NCI-H2227 treated with DMSO at 0.1 percent for 48 hours (cell line): ENCODE measurements at places on chromosomes 16 and 17.

GRCh38 chr16:86509759-86510464 is 415 bp upstream of the FOXF1 start:
- no peak for DNase-seq

DNA sequence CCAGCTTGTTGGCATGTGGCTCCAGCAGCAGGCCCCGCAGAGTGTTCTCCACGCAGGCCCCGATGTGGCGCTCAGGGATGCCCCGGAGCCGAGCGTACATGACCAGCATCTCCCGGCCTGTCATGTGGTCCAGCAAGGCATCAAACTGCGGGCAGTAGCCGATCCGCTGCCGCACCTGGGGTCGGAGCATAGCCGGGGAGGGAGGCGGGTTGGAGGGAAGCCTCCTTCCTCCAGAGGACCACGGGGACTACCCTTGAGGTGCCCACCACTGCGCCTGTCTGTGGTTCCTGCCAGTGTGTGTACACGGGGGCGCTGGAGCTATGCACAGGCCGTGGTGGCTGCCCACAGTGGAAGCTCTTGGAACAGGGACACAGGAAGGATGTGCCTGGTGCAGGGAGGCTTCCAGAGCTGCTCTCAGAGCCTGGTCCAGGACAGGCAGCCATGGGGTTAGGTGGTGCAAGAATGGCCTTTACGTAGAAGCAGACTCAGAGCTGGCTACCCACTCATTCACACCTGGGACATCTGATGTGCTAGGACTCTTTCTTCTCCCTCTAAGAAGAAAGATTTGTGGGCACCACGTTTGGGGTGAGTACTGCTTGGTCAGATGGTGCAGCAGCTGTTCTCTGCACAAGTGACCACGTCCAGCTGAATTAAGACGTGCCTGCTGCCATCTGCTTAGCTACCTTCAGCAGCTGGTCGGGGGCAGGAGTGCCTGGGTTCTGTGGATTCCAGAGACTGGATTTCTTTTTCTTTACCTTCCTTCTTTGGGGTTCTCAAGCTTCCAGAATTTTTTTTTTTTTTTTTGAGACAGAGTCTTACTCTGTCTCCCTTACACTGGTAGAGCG is 11.3 kb upstream of the RNPS1 start:
- no peak for DNase-seq

GRCh38 chr16:71618429-71618828 is 7.6 kb upstream of the MARVELD3 start:
- no peak for DNase-seq

- DNase-seq, result no peak
Measured at GRCh38 chr16:50261707-50262235, 4.6 kb upstream of the ADCY7 start.

- no peak for DNase-seq
Measured at GRCh38 chr17:35765756-35766488, 5.2 kb downstream of the C17orf50 start.

DNA sequence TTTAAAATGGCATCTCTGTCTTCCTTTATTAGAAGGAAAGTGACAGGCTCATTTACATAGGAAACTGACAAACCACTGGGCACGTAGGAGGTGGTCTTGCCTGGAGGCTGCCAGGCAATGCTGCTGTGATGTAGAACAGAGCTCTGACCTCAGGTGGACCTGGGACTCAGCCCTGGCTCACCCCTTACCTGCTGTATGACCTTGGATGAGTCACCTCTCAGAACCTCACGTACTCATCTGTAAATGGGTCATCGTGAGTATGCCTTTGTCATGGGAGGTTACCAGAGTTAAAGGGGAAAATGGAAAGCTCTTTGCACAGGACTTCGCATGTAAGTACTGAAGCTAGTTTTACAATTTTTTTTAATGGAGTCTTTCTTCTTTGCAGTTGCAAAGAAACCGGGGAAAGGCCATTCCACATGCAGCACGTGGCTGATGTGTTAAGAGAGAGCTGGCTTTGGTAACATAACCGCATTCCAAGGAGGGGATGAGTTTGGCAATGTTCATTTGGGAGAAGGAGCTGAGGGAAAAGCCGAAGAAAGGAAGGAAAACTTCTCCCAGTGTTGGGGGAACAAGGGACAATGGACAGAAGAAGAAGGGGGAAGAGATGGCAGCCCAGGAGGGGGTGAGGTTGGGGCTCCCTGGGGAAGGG is 37.4 kb upstream of the LONP2 start:
- DNase-seq, result no peak

GRCh38 chr17:72369366-72369765 is 248.5 kb downstream of the SOX9 start:
- no peak for DNase-seq

DNA sequence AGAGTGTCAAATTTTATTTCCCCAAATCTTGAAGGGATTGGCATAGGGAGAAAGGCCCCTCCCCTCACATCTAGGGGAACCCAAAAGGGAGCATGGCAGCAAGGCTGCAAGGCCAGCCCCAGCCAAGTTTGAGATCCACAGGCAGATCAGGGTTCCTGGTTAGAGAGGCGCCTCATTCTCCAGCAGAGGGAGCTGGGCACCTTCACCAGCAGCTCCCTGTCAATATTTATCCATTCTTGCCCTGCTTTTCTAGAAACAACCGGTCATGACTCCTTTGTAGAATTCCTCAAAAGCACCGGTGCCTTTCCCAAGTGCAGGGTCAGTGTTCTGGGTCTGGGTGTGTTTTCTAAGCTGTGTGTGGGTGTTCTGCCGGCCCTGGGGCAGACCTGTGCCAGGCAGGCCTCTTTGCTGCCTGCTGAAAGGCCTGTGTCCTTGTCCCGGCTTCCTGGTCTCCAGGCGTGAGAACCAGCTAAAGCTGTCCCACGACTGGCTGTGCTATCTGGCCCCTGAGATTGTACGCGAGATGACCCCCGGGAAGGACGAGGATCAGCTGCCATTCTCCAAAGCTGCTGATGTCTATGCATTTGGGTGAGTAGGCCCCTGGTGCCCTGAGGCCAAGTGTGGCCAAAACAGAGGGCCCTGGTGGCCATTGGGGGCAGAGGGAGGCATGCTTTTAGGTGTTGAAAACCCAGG is 21.2 kb upstream of the LGALS9 start:
- no peak for DNase-seq

DNA sequence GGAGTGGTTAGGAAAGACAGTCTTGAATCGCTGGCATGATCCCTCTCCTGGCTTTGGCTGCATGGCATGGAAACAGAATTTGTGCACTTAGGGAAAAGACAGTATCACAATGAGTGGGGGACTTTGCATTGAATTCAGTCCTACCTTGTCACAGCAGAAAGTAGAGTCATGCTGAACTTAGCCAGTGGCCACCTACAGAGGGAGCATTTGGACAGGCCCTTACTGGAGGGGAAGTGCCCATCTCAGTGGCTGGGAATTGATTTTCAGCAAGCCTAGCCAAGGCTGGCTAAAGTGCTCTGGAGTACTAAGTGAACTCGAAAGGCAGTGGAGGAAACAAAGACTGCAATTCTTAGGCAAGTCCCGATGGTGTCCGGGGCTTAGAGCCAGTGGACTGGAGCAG is 364.3 kb upstream of the TOM1L1 start:
- no peak for DNase-seq

DNA sequence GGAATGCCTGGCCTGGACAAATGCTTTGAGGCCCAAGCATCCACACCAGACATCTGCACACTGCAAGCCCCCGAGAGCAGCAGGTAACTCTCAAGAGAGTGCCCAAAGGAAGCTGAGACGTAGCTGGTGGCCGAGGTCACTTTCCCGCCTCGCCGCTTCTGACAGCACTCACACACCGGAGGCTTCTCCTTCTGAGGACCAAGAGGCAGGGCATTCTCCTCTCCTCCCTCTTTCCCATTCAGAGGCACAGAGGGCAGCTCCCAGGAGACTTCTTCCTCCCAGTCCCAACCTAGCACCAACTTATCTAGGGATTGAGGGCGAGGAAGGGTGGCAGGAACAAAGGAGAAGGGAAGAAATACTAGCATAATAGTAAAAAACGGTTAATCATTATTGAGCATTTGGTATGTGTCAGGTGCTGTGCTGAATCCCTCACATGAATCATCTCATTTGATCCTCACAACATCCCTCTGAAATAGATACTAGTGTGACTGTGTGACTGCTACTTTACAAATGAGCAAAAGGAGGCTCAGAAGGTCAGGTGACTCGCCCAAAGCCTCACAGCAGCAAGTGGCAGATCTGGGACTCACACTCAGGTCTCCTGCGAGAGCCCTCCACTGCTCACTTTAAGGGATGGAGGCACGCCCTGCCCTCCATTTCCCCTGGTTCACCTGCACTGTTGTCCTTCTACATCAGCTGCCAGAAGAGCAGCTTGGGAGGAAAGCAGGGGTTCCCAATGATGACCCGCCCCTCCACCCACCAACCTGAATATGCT is 41.8 kb downstream of the MYO18A start:
- DNase-seq, result no peak

- DNase-seq, result no peak
Measured at GRCh38 chr17:64653325-64653984, 8.7 kb downstream of the SMURF2 start.

- DNase-seq, result no peak
Measured at GRCh38 chr17:41724476-41725050, 9.9 kb downstream of the HAP1 start.

DNA sequence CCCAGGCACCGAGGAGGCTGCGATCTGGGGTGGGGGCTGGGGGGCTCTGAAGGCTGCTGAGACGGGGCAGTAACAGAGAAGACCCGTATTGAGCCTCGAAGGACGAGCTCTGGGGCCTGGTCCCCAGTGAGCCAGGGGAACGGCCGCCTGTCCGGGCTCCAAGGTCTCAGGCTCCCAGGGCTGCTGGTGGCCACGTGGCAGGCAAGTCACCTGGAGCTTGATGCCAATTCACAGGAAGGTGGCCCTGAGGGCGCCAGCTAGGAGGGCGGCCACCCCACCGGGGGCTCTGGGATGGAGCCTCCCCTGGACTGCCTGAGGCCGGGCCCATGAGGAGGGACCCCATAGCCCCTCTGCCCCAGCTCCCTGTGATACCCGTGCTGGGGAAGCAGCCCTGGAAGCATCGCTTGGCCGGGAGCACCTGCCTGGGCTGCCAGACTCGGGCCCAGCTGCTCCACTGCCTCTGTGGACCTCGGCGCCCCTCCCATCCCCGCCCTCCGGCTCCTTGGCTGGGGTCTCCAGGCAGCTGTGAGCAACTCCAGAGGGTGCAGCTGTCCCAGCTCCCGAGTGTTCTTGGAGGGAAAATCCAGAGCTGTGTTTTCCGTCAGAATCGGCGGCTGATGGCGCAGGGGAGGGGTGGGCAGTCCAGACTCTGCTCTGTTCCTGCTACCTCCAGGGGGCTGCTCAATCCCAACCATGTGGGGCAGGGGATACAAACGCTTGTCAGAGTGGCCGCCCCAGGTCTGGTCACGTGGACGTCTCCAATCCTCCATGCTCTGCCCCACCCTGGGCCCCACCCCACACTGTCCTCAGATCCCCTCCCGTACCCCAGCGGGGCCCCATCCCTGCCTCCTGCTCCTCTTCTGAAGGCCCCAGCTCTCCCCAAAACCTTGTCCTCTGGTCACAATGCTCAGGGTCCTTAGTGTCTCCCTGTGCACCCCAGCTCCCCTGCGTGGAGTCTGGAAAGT is 67.2 kb upstream of the GNG13 start:
- no peak for DNase-seq

- no peak for DNase-seq
Measured at GRCh38 chr16:65176603-65177002, 54.7 kb upstream of the CDH11 start.

DNA sequence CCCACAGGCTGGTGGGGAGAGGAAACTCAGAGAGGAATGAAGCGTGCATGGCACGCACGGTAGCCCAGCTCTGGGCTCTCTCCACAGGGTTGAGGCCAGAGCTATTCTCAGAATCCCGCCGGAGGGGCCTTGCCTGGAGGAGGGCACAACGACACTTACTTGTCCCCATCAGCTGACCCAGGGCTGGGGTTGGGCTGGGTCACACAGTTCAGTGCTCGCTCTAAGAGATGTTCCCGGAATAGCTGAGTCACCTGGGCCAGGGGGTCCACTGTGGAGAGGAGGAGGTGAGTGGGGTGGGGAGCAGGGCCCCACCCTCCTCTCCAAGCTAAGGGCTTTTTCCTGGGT is 21.8 kb downstream of the SREBF1 start:
- no peak for DNase-seq

GRCh38 chr17:2689411-2690164 is 22.0 kb downstream of the CLUH start:
- DNase-seq, result no peak

- DNase-seq, result no peak
Measured at GRCh38 chr16:85606904-85607303, 6.2 kb upstream of the GSE1 start.

DNA sequence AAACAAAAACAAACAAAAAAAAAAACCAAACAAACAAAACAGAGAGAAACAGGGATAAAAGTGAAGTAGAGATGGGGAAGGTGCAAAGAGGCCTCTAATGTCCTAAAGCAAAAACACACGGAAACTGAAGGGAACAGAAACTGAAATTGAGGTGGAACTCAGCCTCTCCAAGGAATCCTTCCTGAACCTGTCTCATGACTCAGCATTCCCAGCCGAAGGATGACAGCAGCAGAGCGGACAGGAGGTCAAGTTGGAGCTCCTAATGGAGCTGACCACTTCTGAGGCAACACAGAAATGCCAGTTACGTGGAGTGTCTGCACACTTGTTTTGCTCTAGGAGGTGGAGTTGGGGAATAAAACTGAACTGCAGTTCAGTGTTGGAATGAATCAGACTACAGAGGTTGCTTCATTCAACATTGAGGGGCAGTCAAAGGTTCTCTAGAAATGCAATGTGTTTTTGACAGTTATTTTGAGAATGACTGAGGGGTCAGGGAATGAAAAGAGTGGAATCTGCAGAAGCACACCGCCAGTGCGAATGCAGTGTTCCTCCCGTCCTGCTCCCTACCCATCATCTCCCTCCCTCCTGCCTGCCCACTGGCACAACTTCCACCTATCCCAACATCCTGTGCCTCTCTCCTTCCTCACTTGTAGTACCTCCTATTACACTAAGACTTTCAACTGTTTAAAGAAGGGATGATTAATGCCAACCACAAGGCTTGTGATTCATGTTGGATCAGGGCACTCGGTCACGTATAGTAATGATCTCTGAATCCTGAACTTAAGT is 6.3 kb downstream of the UBE2O start:
- DNase-seq, result no peak

GRCh38 chr16:10740000-10740844 is 3.4 kb upstream of the NUBP1 start:
- no peak for DNase-seq

GRCh38 chr17:80358861-80359260 is 56.1 kb upstream of the ENDOV start:
- no peak for DNase-seq

DNA sequence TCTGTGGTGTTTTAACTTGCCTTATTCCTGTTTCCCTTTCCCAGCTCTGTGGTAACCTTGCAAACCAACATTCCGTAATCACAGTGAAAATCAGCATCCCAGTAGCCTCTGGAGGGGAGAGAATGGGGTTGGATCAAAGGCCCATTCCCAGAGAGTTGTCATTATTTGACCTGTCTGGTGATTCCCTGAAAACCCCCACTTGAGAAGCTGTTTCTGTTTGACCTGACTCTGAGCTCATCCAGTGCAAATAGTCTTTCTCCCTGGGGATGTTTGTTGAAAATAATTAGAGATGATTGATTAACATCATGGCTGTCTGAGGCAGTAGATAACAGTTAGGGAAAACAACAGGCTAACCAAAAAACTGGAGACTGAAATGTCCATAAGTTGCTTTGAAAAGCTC is 3.0 kb downstream of the CACNG1 start:
- DNase-seq, result no peak
